ENCODE measurements at places on chromosomes 16 and 17. TPM values are rescaled to one million over a fixed set of nuclear protein-coding genes. Genes with fewer than 3 reads are reported as not detected.

The GLIS2 gene
- 79.5 TPM for total RNA-seq

The CNTROB gene
- 24.8 TPM for total RNA-seq

The EVPL gene
- total RNA-seq: 1.0 TPM

The C16orf54 gene
- 0.72 TPM for total RNA-seq

GRCh38 chr17:32319548-32319905 lies 22.4 kb downstream of the C17orf75 start:
- H3K27me3 ChIP-seq: no peaks in the 10 kb centered on the region
- DNase-seq: peak; percentile 85
- no peaks in the 10 kb centered on the region for H3K4me1 ChIP-seq
- no peak overlapping the region for H3K27ac ChIP-seq
- H3K4me3 ChIP-seq: no peak overlapping the region

DNA sequence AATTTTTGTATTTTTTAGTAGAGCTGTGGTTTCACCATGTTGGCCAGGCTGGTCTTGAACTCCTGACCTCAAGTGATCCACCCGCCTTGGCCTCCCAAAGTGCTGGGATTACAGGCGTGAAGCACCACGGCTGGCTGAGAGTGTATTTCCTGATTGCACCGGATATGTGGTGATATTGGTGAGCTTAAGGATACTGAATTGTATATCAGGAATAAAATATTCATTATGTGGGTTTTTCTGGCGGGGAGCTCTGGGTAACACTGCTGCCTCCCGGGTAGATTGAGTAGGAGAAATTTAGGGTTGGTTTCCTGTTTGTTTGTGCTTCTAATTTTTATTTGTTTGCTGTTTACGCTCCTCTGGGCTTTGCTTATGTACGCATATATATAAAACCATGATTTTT lies 7.7 kb upstream of the TMEM98 start:
- no peak overlapping the region for H3K27ac ChIP-seq
- H3K27me3 ChIP-seq: no peaks in the 10 kb centered on the region
- no peak for DNase-seq
- H3K4me1 ChIP-seq: no peaks in the 10 kb centered on the region

GRCh38 chr17:58969156-58969555 lies 137.5 kb downstream of the TRIM37 start:
- H3K36me3 ChIP-seq: no peaks in the 10 kb centered on the region
- no peak overlapping the region for H3K4me3 ChIP-seq
- no peaks in the 10 kb centered on the region for H3K4me1 ChIP-seq
- H3K27me3 ChIP-seq: no peaks in the 10 kb centered on the region

- H3K4me1 ChIP-seq: no peaks in the 10 kb centered on the region
- no peaks in the 10 kb centered on the region for H3K36me3 ChIP-seq
- DNase-seq: no peak
Observed at GRCh38 chr16:29744541-29745101, 1.2 kb downstream of the C16orf54 start.

- no peak overlapping the region for H3K4me3 ChIP-seq
- no peaks in the 10 kb centered on the region for H3K36me3 ChIP-seq
- no peak overlapping the region for H3K27ac ChIP-seq
- DNase-seq: no peak
- no peaks in the 10 kb centered on the region for H3K4me1 ChIP-seq
Observed at GRCh38 chr16:63578791-63579190, 1542.6 kb upstream of the CDH8 start.

DNA sequence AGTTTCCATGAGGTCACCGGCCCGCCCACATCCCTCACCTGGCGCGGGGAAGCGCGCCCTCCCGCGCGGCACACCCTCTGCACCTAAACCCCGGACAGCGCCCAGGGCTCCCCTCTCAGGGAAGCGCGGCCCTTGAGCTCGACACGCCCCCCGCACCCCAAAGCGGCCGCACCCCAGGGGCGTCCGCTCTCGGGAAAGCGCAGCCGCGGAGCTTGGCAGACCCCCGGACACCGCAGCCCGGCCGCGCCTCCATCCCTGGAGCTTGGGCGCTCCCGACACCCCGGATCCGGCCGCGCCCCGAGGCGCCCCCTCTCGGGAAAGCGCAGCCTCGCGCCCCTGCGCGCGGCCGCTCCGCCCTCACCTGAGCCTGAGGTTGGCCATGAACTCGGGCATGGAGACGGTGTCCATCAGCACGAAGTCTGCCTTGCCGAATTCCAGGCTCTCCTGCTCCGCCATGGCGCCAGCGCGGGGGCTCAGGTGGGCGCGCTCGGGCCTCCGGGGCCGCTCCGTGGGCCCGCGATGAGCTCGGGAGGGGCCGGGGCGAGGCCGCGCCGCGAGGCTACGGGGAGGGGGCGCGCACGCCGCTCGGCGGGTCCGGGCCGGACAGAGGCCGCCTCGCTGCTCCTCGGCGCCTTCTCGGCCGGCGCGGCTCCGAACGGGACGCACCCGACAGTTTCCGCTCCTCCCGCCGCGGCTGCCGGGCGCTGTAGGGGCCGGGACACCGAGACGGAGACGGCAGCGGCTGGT lies at the start of gene MYO1D:
TSS of gene MYO1D (minus strand) at position 708 of the 747 bp plus-strand sequence. CDS start at position 456, 252 bp downstream.
- H3K27me3 ChIP-seq: no peaks in the 10 kb centered on the region
- H3K27ac ChIP-seq: peak within 1 kb of the TSS; percentile 96
- peak within 1 kb of the TSS; percentile 88 for H3K4me3 ChIP-seq
- H3K36me3 ChIP-seq: no peaks in the 10 kb centered on the region

DNA sequence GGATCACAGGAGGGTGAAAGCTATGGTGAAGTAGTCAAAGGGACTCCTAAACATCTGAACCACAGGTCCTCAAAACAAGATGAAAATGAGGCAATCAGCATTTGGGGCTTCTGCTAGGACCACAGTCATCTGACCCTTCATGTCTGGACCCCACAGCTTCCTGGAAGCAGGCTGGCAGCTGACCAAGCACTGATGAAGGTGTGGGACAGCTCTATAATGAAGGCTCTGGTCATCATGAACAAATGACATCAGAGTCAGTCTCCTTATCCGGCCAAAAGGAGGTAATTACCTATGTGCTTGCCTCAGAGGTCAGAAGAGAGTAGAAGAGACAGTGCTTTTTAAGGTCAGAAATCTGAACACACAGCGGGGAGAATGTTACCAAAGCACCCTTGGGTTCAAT lies 101.2 kb upstream of the GNAO1 start:
- H3K36me3 ChIP-seq: no peaks in the 10 kb centered on the region
- DNase-seq: no peak
- H3K27me3 ChIP-seq: no peaks in the 10 kb centered on the region
- no peaks in the 10 kb centered on the region for H3K4me1 ChIP-seq
- H3K4me3 ChIP-seq: no peak overlapping the region
- no peak overlapping the region for H3K27ac ChIP-seq

- no peak overlapping the region for H3K27ac ChIP-seq
- no peaks in the 10 kb centered on the region for H3K27me3 ChIP-seq
- DNase-seq: no peak
- H3K36me3 ChIP-seq: no peaks in the 10 kb centered on the region
Observed at GRCh38 chr17:33511670-33512069, 218.6 kb upstream of the ASIC2 start.

- DNase-seq: no peak
- H3K27ac ChIP-seq: no peak overlapping the region
- H3K36me3 ChIP-seq: no peaks in the 10 kb centered on the region
- no peak overlapping the region for H3K4me3 ChIP-seq
- H3K27me3 ChIP-seq: no peaks in the 10 kb centered on the region
- H3K4me1 ChIP-seq: no peaks in the 10 kb centered on the region
Observed at GRCh38 chr17:14717859-14718258, 417.0 kb downstream of the HS3ST3B1 start.

DNA sequence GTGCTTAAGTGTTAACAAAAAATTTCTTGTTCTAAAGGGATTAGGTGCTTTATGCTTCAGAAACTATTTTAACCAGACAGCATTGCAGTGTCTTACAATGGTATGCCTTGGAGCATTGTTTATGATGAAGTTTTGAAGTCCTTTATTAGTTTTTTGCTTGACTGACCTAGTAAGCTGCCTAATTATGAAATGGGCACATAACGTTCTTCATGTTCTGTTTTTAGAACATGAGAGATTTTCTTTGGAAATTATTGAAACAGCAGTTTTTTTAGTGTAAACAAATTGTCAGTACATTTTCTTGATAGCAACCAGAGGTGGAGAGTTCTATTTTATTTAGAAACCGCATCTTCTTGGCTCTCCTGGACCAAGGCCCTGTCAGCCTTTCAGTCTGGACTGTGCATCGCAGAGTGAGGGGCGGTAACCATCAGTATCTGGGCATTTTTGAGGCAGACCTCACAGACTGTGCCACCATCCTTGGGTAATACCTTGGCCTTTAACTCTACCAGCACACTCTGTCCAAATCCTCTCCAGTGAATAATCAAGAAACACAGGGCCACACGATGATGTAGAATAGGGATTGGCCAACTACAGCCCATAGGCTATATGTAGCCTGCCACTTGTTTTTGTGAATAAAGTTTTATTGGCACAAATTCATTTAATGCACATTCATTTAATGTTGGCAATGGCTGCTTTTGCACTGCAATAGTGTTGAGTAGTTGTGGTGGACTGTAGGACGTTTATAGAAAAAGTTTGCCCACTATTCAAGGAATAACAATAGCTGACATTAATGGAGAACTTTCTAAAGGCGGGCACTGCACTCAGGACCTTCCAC lies 81.1 kb downstream of the VPS35L start:
- H3K36me3 ChIP-seq: no peaks in the 10 kb centered on the region
- H3K4me1 ChIP-seq: peaks cover 1% of the 10 kb centered on the region
- H3K4me3 ChIP-seq: no peak overlapping the region
